ENCODE measurements at places on chromosomes 3 and 15.
A peak's percentile ranks its signal among the peaks of the same experiment; 100 is the strongest.

GRCh38 chr3:37326144-37326543 lies 151.8 kb upstream of the LRRFIP2 start:
- DNase-seq: no peak

DNA sequence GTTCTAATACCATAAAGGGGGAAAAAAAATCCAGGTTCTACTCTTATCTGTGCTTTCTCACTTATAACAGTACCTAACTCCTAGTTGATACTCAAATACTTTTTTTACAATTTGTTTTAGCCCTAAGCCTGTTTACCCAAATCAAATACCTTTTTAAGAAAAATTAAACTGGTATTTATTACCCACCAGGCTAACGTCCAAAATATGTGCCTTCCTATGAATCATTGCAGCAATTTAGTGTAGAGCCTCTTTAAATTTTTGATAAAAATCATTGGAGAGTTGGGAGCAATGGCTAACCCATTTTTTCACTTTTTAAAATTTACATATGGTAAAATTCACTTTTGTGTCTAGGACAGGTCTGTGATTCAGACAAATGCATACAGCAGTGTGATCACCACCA lies 27.9 kb downstream of the FILIP1L start:
- DNase-seq: no peak

DNA sequence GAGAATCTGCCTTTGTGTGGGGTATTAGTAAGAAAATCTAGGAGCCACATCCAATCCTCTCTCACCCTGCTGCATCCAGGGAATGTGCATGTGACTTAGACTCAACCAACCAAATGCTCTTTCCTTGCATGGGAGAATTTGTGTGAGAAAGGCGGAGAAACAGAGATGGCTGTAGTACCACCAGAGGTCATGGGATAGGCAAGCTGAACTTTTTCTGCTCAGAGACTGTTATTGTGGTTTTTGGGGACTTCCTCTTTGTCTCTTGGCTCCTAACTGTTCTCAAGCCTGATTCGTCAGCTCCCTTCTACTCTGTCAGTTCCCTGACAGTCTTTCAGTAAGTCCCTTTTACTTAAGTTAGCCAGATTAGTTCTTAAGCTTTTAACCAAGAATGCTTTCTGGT lies 2.6 kb upstream of the ZSCAN2 start:
- no peak for DNase-seq

GRCh38 chr3:149657926-149658743 lies at the start of gene WWTR1:
WWTR1 (minus strand) TSS chr3:149658025; CDS start chr3:149657306, 719 bp downstream.
- no peak for DNase-seq

DNA sequence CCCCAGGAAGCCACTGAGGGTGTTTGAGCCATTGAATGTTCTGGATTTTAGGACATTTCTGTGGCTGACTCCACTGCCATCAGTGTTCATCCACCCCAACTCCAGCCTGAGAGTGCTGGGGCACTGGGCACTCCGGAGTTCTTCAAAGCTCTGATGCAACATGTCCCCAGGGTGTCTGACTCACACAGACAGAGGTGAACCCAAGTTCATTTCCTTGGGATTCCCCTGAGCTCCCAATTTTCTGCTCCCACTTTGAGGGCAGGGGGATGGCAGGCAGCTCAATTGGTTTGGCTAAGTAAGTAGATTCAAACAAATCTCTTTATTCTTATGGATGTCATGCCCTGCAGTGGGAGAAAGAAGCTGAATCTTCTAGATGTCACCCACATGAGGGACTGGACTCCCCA lies 2.2 kb downstream of the STRA6 start:
- peak; percentile 66 for DNase-seq
